ENCODE measurements at places on chromosomes 2 and 18.

DNA sequence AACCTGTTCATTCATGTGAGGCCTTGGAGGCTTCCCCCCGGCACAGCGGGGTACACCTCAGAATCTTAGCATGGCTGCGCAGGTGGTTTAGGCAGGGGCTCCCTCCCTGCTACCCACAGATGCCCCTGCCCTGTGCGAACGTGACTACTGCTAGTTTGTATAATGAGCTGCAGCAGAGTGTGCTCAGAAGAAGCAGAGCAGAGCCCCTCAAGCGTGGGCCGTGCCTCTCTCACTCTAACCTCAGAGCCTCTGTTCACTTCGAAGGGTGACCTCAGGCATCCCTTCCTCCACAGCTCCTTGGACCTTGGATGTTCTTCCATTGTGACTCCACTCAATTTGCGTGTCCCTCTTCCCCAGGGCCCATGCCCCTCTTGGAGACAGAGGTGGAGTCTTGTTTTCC, 161.6 kb downstream of the CTIF start:
- no peak for DNase-seq

- DNase-seq, result no peak
These were observed 28.6 kb downstream of the ARID5A start for GRCh38 chr2:96565111-96565510.

DNA sequence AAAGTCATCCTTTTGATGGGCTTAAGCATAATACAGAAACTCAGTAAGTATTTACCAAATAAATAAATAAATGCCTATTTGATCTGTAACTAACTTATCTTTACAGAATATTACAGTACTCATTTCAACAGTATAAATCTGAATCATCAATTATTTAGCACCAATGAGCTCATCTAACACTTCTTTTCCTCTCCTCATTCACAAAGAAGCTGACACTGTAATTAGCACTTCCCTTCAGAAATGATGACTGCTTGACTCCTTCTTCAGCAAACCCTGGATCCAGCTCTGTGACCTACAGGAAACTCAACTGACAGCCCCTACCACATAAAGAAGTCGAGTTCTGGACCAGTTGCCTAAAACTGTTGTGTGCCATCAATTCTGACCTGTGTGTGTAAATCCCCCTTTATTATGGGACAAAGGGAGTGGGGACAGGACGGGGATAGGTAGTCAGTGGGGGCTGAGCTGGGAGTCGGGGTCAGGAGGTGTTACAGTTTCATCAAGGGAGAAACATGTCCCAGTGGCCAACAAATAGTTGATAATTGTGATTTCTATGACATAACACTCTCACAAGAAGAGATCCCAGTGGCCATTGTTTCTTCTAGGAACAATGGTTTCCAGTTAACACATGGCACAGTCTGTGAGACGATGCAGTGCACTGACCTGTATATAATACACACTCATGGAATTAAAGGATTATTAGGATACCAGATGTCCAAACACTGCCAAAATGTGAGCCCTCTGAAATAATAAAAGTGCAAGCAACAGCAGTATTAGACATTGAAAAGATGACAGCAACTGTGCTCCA, 68.7 kb downstream of the STK39 start:
- no peak for DNase-seq

- DNase-seq, result no peak
These were observed 48.5 kb upstream of the ATP6V1B1 start for GRCh38 chr2:70887208-70887549.

GRCh38 chr2:224165901-224166319, 126.8 kb upstream of the SERPINE2 start:
- no peak for DNase-seq

DNA sequence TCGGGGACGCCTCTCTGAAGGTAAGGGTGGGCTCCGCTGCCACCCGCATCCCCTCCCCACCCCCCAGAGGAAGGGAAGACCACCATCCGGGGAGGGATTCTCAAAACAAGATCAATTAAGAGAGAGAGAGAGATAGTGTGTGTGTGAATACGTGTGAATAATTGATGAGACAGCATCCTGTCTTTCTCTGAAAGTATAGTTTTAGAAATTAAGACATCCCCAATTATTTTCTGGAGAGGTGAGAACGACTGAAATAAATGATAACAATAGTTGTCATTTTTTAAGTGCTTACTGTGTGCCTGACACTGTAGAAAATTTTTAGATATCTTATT, 751 bp downstream of the IL18R1 start:
- DNase-seq, result no peak

DNA sequence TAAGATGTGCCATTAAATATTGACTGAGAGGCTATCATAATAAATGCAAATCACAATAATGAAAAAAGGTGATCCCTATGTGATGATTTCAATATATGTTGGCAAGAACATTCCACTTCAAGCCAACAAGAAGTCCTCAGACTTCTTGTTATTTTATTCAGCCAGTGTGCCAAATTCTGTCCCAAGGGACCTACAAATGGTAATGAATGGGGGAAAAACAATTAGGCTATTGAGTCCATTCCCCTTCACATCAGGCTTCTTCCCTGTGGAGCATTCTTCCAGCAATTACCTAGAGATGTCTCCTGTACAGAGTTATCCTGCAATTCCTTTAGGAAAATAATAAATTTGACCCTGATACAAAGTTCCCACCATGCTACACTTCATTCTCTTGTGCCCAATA, 144.4 kb downstream of the PIEZO2 start:
- DNase-seq, result no peak

GRCh38 chr2:205889114-205889513, 196.9 kb downstream of the INO80D start:
- no peak for DNase-seq

GRCh38 chr2:18647731-18648130, 58.4 kb upstream of the NT5C1B start:
- DNase-seq, result no peak

DNA sequence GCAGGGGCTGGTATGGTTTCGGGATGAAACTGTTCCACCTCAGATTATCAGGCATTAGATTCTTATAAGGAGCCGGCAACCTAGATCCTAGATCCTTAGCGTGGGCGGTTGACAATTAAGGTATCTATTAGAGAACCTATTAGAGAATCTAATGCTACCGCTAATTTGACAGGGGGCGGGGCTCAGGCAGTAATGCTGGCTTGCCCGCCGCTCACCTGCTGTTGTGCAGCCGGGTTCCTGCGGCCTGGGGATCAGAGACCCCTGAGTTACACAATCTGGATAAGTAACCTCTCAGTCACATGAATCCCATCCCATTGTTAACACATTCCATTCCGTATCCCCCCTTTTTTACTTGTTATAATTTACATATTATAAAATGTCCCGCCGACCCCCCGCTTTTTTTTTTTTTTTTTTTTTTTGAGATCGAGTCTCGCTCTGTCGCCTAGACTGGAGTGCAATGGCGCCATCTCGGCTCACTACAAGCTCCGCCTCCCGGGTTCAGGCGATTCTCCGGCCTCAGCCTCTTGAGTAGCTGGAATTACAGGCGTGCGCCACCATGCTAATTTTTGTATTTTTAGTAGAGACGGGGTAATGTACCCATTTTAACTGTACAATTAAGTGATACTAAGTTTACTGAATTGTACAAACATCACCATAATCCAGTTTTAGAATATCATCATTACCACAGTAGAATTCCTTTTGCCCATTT, 42.0 kb upstream of the GPD2 start:
- DNase-seq, result no peak

DNA sequence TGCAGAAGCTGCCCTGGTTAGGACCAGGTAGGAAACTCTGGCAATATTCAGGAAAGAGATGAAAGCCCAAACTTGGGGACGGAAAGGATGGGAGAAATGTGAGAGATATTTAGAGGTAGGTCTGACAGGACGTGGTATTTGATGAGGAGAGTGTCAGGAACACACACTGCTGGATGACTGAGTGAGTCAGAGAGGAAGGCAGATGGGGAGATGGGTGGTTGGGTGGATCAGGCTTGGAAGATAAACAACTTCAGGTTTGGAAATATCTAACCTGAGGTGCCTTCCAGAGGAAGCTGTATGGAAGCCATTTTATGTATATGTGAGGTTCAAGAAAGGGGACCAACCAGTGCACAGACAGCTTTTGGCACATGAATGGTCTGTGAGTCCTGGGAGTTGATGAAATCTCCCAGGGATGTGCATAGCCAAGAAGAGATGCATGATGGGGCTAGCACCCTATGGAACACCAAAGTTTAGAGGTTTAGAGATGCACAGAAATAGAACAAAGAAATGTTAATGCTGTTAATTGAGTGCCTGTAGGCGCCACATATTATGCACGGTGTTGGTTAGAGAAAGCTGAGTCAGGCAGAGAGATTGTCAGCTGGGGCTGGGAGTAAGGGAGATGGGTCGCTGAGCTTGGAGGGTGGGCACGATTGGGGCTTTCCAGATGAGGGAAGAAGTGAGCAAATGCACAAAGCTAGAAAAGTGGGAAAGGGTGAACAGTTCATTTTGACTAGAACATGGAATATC, 101.0 kb downstream of the VIT start:
- no peak for DNase-seq

DNA sequence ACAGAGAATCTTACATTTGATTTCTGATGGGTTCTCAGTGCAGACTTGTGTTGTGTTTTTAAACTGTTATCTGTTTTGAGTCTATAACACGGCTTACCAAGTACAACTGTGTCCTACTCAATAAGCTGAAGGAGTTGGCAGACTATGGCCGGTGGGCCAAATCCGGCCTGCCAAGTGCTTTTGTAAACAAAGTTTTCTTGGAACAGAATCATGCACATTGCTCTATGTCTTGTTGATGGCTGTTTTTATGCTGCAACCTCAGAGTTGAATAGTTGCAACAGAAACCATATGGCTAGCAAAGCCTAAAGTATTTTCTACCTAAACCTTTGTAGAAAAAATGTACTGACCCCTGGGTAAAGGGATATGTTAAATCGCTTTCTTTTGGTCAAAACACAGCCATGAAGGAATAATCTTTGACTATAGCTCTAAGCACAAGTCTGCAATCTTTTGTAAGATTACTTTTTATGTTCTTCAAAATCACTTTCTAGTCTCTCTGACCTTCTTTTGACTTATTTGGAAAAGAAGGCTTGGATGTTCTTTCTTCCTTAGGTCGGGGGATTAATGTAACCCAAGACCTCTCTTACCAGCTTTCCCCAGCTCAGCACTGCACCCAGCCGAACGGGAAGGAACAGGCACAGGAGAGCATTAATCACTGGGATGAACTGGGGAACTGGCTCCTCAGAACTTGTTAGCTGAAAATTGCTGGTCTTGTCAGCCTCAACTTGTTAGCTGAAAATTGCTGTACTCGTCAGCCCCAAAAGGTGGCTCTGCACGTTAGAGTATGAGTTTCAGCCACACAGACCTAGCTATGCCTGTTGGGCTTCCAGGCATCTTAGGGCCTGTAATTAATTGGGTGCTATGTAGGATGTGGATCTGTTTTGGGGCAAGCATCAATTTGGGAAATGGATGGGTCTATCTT, 75.4 kb downstream of the CD8B2 start:
- DNase-seq, result no peak

DNA sequence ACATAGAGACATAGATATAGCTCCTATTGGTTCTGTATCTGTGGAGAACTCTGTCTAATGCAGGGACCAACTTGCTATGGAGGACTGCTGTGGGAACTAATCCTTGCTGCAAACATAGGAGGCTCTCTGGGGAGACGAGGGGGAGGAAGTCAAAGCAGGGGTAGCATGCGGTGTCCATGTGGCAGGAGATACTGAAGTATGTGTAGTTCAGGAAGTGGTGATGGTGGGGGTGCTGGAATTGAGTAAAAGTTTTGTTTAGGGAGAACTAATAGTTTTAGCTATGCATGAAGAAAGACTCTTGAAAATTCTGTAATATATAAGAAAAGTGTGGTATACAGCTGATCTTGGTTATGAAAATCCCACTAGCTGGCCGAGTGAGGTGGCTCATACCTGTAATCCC, 62.0 kb downstream of the ANKRD44 start:
- DNase-seq, result no peak

DNA sequence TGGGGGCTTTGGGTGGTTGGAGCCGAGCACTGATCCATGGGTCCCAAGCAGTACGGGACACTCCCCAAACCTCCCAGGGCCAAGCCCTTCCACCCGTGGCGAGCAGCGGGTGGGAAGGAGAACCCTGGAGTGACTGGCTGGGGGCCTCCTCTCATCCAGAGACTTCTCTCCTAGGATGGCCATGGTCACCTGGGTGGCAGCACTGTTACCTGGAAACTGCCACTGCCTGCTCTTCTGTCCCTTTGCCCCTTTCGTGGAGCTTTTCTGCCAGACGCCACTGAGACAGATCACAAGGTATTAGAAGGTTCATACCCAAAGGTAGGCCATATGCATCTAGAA, 26.9 kb downstream of the CENPO start:
- DNase-seq, result no peak

- no peak for DNase-seq
These were observed 5.1 kb upstream of the TWSG1 start for GRCh38 chr18:9329471-9329870.

DNA sequence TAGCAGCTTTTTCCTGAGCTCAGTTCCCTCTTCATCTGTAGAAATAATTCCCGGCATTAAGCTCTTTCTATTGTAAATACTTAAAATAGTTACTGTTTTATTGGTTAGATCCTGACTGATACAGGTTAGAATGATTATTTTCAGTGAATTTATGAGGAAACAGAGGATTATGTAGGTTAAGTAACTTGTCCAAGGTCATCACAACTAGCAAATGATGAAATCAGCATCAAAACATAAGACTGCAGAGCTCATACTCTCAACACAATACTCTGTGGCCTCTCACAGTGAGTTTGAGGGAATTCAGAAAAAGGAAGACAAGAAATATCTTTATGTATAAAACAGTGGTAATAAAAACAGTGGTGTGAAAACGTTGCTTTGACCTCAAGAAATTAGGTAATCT, 113.2 kb upstream of the DLX2 start:
- no peak for DNase-seq

DNA sequence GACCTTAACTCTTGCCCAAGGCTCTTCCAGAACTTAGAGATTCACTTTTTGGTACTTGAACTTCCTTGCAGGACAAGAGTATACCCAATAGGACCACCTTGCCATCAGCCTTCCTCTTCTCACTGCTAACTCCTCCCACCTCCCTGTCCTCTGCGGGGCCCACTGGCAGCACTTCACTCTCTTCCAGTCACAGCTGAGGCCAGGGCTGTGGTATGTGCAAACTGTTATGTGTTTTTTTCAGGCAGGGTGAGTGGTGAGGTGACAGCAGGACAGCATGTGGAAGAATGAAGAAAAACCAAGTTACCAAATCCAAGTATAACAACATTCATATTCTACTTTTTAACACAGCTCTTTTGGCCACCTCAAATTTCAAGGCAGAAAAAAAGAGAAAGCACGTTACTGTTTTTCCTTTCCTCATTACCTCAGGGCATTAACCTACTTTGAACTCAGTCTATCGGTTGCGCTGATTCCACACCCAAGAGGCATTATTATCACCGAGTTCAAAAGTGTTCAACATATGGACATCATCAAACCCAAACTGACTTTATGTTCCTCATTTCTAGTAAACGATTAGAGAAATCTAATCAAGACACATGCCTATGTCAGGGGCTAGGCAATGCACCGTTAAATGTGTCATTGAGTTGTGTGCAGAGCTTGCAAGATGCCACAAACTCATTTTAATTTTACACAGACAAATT, 605.2 kb upstream of the SYT4 start:
- no peak for DNase-seq

GRCh38 chr2:43370705-43371104, 144.3 kb upstream of the ZFP36L2 start:
- DNase-seq, result no peak

All from cortex of kidney (tissue), 1 donor.